ENCODE measurements at places on chromosomes 6 and 20.

GRCh38 chr6:130749402-130749801 is 77.8 kb upstream of the SMLR1 start:
- DNase-seq, result no peak

GRCh38 chr6:47527274-47527673 is 49.7 kb downstream of the CD2AP start:
- no peak for DNase-seq

DNA sequence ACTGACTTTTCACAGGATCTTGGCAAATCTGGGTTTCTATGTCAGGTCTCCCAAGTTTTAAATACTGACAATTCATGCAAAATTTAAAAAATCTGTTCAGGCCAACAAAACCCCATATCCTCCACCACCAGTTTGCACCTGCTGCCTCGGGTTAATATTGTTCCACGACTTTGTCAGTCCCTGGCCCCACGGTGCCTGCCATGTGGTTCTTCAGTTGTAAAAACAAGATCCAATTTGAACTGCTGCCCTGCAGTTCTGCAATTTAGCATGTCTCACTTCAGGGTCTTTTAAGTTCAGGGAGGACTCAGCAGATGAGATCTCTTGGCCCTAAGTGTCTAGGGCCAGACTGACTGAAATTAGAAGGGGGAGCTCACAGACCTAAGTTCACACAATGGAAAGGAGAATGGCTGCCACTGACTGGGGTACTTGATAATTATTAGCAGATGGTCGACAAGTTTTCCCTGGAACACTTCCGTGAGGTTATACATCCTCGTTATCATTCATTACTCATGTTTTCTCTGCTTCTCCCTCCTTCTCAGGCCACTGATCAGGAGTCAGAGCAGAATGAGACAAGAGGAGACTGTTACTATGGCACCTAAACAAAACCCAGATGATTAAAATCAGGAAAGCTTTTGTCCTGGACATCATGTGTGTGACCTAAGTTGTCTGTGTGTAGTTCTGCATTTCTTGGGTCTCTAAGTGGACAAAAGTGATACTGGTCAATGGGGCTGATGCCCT is 223.6 kb downstream of the KIF16B start:
- DNase-seq, result no peak

- no peak for DNase-seq
These were observed 1.5 kb downstream of the SLC23A2 start for GRCh38 chr20:4999788-5000187.

DNA sequence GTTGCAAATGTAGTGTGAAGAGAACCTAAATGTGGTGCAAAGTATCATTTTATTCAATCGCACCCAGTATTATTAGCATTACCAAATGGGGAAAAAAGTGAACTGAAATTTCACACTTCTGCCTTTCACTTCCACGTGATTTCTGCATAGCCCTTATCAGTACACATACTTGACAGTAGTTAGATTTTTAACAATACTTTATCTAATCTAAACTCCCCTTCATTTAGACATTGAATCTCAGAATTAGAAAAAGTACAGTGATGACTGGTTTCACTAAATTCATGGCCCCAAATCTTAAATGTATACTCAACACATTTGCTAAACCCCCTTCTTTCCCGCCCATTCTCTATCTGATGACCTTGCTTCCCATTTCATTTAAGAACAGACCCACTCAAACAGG is 14.3 kb downstream of the STX7 start:
- DNase-seq, result no peak

- DNase-seq, result no peak
These were observed 632.2 kb downstream of the COL12A1 start for GRCh38 chr6:74573613-74574012.

- no peak for DNase-seq
These were observed 15.2 kb upstream of the UQCC2 start for GRCh38 chr6:33726696-33727095.

GRCh38 chr6:168494726-168495125 is 53.7 kb downstream of the SMOC2 start:
- no peak for DNase-seq

DNA sequence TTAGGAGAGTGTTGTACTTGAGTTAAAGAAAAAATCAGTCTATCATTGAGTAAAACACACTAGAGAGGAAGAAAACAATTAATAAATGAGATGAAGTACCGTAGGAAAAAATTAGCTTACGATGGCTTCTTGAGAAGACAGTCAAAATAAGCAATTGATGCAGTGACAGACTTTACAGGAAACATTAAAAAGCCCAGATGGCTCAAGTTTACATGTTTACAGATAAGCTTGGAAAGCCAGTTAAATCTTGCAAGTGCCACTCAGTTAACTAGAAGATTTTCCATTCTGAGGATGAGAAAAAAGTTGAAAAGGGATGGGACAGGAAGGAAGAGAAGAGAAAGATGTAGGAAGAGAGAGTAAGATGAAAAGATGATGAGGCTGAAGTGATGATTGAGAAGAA is 288.8 kb upstream of the FERMT1 start:
- no peak for DNase-seq

GRCh38 chr6:161000632-161001031 is 9.1 kb downstream of the MAP3K4 start:
- no peak for DNase-seq

DNA sequence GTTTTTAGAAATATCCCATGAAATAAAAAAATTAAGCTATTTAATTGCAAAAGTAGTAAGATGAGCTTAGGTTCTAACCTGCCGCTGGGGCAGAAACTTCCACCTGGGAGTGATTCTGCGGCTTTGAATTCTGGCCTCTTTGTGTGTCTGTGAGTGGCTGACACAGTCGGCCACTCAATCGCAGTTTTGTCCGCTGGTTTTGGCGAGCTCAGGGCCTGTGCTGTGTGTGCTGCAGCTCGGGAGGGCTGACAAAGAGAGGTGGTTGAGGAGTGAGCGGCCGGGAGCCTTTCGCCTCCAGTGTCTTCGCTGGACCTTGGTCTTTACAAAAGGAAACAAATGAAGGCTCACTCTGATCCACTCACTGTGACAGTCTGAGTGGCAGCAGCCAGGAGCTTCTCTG is 128.4 kb downstream of the TIAM2 start:
- no peak for DNase-seq

DNA sequence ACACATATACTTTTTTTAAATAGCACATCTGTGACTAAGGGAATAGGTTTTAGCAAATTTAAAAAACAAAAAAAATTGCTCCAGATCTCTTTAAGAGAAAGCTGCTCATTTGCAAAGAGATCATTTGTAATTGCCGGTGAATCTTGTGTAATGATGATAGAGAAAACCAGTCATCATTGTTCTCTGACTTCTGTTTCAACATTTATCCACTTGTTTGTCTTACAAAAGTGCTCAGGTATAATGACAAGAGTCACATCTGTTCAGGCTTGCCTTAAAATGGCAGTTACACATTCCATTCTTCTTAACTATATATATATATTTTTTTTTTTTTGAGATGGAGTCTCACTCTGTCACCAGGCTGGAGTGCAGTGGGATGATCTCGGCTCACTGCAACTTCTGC is 165.2 kb downstream of the AIG1 start:
- DNase-seq, result no peak

DNA sequence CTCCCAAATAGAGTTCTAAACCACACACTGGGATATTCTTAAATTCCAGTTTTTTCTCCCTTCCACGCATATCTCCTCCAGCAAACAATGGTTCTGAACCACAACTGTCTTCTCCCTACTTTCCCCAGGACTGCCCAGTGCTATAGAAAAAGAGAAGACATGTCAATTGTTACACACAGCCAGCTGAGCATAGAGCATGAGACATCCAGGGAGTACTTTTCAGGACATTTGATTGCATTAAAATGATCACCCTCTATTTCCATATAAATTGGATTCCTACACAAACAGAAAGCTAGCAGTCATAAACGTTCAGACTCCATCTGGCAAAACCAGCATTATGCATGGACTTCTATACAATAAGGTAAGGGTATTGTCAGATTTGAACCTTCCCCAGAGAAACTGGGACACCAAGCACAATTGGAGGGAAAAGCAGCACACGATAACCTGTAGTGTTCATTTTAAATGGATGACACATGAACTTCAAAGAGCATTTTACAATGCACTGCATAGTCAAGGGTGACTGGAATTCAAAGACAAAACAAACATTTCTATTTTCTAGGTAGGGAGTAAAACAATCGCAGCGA is 93.1 kb upstream of the HEY2 start:
- no peak for DNase-seq

- DNase-seq, result no peak
These were observed 28.0 kb upstream of the MCM9 start for GRCh38 chr6:118963003-118963402.

DNA sequence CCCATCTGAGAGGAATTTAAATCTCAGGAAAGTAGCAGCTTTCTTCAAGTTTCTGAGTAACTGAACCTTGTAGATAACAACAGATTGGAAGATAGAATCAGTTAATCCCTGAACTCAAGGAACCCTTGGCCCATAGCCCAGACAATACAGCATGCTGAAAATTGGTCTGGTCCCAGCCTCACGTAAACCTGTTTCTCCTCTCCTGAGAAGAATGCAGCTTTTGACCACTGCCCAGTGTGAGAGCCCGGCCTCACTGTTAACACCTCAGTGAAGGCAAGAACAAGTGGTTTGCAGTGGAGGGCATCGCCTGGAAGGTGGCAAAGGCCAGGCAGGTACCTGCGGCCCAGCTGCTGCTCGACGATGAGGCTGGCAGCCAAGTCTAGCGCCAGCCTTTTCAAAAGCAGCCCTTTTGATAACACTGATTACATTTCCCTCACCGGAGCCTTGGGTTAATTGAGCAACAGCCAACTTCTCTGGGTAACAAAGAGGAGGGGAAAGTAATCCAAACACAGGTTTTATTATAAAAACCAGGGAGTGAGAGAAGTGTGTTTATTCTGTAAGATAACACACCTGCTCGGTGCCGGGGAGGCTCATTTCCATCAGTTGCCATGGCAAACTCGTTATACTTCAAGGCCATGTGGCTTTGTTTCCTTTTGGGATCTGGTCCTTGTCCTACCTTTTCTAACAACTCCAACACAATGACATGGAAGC is 54.0 kb downstream of the TRAF3IP2 start:
- no peak for DNase-seq

DNA sequence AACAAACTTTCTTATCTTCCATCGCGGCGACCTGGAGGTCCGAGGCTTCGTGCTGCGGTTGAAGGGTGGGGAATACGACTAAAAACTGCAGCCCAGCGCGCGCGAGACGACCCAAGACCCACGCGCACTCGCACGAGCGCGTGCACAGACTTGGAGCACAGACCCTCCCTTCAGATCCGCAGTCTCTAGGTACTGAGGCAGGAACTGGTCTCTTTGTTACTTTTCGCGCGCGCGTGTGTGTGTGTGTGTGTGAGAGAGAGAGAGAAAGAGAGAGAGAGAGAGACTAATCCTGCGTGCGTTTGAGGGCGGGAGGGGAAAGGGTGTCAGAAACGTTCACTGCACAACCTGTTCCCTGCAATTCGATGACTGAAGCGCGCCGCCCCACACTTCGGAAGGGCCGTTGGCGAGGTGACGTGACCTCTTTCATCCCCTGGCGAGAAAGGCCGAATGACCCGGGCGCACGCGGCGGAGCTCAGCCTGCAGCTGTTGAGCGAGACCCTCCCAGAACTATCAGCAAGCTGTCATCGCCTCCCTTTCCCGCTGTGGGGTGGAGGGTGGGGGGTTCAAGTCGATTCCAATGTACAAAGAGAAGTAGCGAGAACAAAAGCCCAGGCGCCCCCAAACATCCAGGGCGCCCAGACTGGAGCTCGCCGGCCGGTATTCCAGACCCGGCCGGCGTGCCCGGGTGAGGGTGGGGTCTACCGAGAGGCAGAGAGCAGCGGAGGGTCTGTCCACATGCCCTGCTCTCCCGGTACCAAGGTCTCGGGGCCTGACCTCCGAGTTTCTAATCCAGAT is 1.5 kb upstream of the TUBB2B start:
- DNase-seq, result no peak

DNA sequence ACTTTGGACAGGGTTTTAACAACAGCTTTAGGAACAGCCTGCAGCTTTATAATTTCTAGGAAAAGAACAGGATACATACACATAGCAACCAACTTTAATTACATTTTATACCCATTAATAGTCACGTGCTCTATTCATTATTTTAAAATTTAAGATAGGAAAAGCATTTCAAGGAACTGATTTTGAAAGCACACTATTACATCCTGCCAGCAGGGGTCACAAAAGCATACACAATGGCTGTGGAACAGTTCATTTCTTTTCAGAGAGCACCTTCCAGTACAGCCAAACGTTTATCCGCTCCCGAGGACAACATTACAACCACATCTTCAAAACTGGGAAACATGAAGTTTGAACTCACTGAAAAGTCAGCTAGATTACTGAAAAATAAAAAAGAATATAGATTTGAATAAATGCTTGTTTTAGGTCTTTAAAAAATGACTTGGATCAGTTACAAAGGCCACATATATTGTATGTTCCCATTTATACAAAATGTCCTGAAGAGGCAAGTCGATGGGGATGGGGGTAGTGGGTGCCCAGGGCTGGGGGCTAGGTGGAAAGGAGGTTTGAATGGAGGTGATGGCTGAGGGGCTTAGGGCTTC is 104.6 kb upstream of the EXOC2 start:
- DNase-seq, result no peak

DNA sequence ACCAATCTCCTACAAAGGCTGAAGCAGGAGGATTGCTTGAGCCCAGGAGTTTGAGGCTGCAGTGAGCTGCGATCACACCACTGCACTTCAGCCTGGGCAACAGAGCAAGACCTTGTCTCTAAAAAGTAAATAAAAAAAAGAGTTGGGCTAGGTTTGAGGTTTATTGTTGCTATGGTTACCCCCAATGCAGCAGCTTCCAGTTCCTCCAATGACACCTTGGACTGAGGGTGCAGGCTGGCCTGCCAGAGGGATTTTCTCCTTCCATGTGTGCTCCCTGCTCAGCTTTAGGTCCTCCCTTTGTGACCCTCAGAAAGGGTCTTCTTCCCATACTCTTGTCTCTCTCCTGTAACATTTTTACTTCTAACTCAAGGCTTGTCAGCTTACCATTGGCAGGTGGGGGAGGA is 10.6 kb upstream of the TBC1D20 start:
- DNase-seq, result no peak

- no peak for DNase-seq
These were observed 137.3 kb upstream of the VGLL2 start for GRCh38 chr6:117128052-117128451.

DNA sequence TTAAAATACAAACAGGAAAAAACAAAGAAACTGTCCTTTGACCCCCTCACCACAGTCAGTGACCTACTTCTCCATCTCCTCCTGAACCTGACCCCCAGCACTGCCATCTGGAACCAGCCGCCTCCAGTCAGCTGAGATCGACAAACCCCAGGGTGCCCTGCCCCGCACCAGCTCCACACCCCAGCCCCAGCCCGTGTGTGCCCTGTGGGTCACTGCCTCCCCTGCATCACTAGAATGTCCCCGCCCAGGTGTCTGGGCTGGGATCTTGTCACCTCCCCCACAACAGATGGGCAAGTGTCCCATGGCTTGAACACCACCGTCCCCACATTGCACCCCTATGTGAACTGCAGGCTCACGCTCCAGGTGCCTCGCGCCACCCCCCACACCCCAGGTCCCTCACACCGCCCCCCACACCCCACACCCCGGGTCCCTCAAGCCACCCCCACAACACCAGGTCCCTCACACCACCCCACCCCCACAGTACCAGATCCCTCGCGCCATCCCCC is 13.3 kb downstream of the TAF4 start:
- no peak for DNase-seq

- no peak for DNase-seq
These were observed 115.9 kb downstream of the CD24 start for GRCh38 chr6:106858653-106859092.

GRCh38 chr20:2521369-2522305 is 12.9 kb upstream of the ZNF343 start:
- DNase-seq, result peak; percentile 42

GRCh38 chr20:16385462-16385861 is 187.8 kb downstream of the KIF16B start:
- DNase-seq, result no peak

- no peak for DNase-seq
These were observed 36.3 kb upstream of the RNF8 start for GRCh38 chr6:37317312-37318038.
